AG08395 (cell line): ENCODE measurements at places on chromosomes 2 and 18.
A peak's percentile ranks its signal among the peaks of the same experiment; 100 is the strongest.

- peak; percentile 60 for DNase-seq
These were observed 12.9 kb downstream of the PREPL start for GRCh38 chr2:44348400-44348799.

GRCh38 chr18:10953672-10954071 lies 195.7 kb downstream of the PIEZO2 start:
- no peak for DNase-seq

- no peak for DNase-seq
These were observed 75.9 kb downstream of the VSNL1 start for GRCh38 chr2:17616405-17616804.

GRCh38 chr2:31987454-31988220 lies 23.2 kb downstream of the MEMO1 start:
- peak; percentile 51 for DNase-seq

DNA sequence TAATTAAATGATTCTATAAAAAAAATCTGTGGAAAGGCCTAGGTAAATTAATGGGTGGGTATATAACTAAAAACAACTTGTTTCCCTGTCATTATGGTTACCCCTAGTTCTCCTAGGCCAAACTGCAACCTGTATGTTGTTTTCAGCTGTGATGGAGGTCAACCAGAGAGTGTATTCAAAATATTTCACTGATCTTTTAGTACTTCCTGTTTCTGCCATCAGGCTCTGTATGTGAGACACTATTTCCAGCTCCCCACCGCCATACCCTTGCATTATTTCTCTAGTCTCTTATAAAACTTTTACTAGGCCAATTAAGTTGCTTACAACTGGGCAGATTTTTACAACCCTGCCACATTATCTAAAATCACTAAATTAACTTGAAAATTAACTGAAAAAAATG lies 21.0 kb upstream of the CDKL4 start:
- DNase-seq, result no peak

GRCh38 chr2:176160251-176160985 lies 3.3 kb downstream of the HOXD3 start:
- no peak for DNase-seq

DNA sequence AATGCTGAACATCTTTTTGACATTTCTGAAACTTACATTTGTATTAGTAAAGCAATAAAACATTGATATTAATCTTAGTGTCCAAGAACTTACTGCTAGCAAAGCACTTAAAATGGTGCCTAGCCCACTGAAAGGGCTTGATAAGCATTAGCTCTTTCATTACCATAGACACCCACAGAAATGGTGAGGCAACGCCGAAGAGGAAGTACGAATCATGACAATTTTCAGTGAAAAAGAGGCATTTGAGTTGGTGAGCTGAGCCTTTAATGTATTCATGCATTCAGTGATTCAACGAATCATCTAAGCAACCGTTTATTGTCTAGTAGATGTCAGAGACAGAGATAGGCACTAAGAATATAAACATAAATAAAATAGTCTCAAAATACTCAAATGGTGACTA lies 101.1 kb downstream of the PIGN start:
- no peak for DNase-seq

DNA sequence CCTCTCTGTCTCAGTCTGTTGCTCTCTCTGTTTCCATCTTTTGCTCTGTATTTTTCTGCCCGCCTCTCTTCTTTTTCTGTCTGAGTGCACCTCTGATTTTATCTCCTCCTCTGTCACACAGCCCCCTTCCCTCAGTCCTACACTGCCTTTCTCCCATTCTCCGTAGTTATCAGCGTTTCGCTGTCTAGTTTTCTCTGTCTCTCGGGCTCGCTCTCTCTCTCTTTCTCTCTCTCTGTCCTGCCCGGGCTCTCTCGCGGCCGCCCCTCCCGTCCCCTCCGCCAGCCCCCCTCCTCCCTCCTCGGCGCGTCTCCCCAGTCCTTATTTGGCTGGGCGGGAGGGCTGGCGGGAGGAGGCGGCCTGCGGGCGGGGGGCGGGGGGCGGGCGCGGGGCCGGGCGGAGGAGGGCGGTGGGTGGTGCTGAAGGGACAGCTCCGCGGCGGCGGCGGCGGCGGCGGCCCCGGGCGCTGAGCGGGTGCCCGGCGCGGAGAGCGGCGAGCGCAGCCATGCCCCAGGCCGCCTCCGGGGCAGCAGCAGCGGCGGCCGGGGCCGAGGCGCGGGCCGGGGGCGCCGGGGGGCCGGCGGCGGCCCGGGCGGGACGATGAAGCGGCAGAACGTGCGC lies at the start of gene KCNK3:
Gene KCNK3, plus strand, starts transcription at position 444 of the 618 bp plus-strand sequence. Its CDS starts 154 bp downstream, at position 598.
- DNase-seq, result peak; percentile 70

GRCh38 chr2:19380532-19380931 lies 22.1 kb upstream of the OSR1 start:
- DNase-seq, result no peak

- DNase-seq, result peak; percentile 95
These were observed 38.4 kb downstream of the PAX8 start for GRCh38 chr2:113240150-113240914.

- peak; percentile 72 for DNase-seq
These were observed 4.2 kb upstream of the HOXD13 start for GRCh38 chr2:176088048-176088936.

- DNase-seq, result peak; percentile 50
These were observed 324.1 kb downstream of the LPIN1 start for GRCh38 chr2:12070581-12070980.

GRCh38 chr2:217875138-217875537 lies 127.7 kb downstream of the TNS1 start:
- no peak for DNase-seq

GRCh38 chr2:60104514-60105505 lies 448.6 kb downstream of the BCL11A start:
- peak; percentile 43 for DNase-seq

- DNase-seq, result no peak
These were observed 1.3 kb downstream of the HSPD1 start for GRCh38 chr2:197498235-197498936.

GRCh38 chr2:157858846-157859245 lies 17.3 kb downstream of the ACVR1 start:
- no peak for DNase-seq

DNA sequence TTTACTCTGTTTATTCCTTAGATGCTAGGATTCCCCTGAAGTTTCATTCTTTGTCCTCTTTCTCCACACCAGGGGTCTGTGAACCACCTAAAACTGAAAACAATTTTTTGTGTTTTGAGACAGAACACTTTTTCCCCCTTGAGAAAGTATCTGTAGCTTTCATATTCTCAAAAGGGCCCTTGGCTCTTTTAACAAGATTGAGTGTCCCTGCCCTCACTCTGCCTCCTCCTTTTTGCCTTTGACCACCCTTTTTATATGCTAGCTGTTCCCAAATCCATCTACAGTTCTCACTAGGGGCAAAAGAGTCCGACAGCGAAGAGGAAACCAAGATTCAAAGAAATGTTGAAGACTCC lies 883 bp upstream of the EHBP1 start:
- no peak for DNase-seq

- DNase-seq, result no peak
These were observed 613.4 kb downstream of the PLCL1 start for GRCh38 chr2:198417836-198418235.

DNA sequence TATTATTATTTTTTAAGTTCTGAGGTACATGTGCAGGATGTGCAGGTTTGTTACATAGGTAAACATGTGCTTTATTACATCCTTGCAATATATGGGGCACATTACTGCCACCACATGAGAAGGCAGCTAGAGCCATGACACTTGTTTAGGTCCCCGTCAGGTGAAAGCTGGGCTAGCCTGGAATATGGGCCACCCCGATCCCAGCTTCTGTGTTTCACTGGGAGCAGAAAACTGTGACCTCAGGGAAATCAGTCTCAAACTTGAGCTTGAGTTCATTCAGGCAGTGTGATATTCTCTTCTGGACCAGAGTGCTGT lies 176.9 kb downstream of the PIK3C3 start:
- DNase-seq, result no peak

- peak; percentile 20 for DNase-seq
These were observed 78.6 kb downstream of the FAM228A start for GRCh38 chr2:24253303-24253919.
